ENCODE measurements at places on chromosomes 7 and 10.

GRCh38 chr10:96387601-96388000 lies 28.8 kb upstream of the OPALIN start:
- DNase-seq, result no peak

GRCh38 chr10:79220307-79220706 lies 127.0 kb upstream of the PPIF start:
- no peak for DNase-seq

DNA sequence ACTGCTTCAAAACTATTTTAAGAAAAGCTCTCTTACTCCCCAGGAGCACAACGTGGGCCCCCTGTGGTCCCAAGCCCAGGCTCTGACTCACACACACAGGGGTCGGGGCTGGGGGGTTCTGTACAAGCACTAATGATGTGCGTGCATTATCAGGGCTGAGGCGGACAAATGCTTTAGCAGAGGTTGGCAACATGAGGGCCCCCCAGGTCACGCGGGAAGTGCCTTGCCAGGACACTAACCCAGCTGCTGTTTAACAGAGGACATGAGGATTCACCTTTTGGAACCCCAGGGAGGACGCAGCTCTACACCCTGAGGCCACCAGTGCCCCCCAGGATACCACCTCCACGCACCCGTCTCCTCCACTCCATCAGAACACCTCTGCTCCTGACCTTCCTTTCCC lies 342.8 kb downstream of the DNAJB6 start:
- DNase-seq, result no peak

GRCh38 chr7:45700556-45700955 lies 126.4 kb downstream of the ADCY1 start:
- DNase-seq, result no peak

DNA sequence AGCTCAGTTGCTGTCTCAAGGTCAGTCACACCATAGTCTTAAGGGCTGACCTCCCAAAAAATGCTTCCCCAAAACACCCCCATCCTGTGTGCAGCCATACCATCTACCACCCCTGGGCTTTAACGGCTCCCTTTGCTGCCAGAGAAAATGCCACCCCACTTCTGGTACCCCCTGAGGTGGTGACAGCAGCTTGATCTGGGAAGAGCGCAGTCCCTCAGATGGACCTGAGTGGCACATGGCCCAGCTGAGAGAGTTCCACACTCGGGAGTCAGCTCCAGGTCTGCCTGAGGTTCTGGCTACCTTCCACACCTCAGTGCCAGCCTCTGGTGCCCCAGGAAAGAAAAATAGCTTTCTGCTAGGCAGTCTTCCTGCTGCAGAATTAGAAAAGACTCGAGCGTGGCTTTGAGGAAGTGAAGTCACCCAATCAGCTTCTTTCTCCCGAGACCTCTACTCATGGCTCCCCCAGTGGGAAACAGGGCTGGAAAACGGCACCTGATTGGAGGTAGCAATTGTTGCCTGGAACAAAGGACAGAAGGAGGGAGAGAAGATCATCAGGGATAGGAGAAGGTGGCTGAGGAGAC lies 151.7 kb downstream of the ARHGAP21 start:
- DNase-seq, result no peak
